Muscle of back (tissue), 13 donors: ENCODE measurements at places on chromosomes 11 and 22.

DNA sequence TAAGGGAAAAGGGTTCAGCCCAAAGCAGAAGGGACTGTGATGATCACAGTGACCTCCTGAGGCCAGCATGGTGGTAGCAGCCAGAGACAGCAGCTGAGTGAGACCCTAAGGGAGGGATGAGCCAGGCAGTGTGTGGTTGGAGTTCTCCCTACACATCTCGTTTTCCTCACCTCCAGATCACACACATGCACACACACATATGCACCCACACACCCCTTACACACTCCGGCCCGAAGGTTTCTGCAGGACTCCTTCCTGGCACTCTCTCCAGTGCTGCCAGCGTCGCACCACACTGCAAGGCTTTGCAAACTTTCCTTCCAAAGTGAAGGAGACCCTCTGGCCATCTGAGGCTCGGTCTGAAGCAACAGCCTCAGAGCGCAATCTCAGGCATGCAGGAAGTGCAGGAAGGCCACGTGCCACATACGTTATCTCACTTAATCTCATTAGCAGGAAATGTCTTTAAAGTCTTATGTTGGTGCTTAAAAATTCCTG lies 26.9 kb upstream of the TP53I11 start:
- no peak for DNase-seq

GRCh38 chr22:41857155-41857859 lies 24.4 kb downstream of the SREBF2 start:
- peak; percentile 62 for DNase-seq

DNA sequence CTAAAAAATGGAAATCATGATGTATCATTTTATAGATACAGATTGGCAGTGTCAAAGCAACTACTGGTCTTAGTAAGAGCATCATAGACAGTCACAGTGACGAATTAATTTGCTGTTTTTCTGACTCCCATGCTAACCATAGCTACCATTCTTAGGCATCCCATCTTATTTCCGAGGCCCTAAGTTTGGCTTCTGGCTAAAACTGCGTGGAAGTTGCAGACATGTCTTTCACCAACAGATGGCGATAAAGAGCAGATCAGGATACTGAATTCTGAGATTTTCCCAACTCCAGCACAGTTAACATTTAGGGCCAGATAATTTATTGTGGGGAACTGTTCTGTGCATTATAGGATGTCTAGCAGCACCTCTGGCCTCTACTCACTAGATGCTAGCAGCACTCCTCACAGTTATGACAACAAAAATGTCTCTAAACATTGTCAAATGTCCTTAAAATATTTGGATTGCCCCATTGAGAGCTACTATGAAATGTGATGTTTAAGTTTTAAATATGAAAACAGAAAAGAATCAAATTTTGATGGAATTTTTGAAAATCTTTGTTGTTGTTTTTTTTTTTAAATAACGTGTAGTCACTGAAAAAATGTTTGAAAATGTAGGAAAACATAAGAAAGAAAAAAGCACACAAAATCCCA lies 16.3 kb downstream of the OR2AG2 start:
- peak; percentile 13 for DNase-seq

DNA sequence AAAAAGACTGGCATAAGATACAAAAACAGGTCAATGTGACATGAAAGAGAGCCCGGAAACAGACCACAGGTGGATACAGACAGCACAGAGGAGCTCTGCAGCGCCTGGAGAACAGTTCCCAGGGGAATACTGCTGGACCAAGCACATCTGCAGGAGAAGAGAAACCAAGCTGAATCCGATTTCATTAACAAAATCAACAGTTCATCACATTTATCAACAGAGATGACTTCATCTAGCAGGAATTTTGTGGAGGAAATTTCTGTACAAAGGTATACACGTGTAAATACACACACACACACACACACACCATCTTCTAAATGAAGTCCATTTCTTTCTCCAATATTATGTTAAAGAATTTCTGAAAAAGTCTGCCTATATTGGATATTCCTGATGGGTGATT lies 17.1 kb downstream of the YPEL1 start:
- DNase-seq, result no peak

- DNase-seq, result peak; percentile 26
Observed at GRCh38 chr11:890794-891540, 19.6 kb downstream of the CHID1 start.

GRCh38 chr22:49609207-49609876 lies 218.3 kb downstream of the BRD1 start:
- no peak for DNase-seq

- DNase-seq, result peak; percentile 72
Observed at GRCh38 chr22:22431271-22432220, 77.0 kb downstream of the ZNF280B start.

- no peak for DNase-seq
Observed at GRCh38 chr11:72358466-72359405, 75.6 kb downstream of the CLPB start.

DNA sequence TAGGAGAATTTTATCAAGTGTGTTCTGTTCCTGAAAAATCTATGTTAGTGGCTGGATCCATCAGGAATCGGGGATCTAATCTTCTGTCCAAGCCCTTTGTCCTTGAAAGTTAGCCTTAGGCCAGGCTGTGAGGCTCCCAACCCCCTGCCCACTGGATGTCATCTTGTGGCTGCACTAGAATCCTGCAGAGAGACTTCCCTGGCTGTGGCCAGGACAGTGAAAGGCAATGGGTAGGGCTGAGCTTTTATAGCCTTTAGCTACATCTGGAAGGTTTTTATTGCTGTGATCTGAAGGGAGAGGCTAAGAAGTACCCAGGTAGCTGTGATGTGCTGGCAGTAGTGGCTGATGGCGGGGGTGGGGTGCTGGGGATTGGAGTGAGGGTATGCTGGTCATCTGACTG lies 2.1 kb downstream of the OAF start:
- DNase-seq, result no peak

- DNase-seq, result no peak
Observed at GRCh38 chr11:8776209-8776608, 93.6 kb downstream of the RPL27A start.

DNA sequence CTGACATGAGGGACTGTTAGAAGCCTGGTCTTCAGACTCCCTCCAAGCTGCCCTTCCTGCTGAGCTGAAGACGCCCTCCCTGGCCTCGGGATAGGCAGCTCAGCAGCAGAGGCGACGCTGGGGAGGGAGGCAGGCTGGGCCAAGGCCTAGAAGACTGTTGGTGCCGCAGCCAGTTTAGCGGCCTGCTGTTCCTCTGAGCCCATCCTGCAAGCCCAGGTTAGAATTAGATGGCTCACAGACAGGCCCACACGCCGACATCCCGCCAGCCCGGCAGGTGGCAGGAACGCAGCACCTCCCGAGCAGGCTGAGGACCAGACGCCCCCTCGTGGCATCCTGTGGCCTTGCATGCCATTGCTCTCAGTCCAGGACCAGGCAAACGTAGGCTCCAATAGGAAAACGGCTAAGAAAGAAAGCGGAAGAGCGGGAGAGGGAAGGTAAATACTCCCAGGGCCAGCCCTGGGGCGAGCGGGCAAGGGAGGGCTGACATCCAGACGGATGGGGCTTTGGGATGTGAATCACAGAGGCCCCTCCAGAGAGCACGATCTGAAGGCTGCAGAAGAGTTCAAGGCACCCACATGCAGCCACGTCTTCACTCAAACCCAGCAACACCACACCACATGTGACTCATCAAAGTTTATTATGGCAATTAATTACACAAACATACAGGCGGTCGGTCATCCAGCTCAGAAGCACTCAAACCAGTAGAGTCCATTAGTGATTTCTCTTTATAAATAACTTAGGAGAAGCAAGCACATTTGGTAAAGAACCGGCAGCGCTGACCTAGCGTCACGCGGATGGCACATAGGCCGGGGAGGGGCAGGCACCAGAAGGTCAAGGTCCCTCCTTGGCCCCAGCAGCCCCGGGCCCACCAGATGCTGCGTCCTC lies 27.6 kb downstream of the CD5 start:
- peak; percentile 90 for DNase-seq

DNA sequence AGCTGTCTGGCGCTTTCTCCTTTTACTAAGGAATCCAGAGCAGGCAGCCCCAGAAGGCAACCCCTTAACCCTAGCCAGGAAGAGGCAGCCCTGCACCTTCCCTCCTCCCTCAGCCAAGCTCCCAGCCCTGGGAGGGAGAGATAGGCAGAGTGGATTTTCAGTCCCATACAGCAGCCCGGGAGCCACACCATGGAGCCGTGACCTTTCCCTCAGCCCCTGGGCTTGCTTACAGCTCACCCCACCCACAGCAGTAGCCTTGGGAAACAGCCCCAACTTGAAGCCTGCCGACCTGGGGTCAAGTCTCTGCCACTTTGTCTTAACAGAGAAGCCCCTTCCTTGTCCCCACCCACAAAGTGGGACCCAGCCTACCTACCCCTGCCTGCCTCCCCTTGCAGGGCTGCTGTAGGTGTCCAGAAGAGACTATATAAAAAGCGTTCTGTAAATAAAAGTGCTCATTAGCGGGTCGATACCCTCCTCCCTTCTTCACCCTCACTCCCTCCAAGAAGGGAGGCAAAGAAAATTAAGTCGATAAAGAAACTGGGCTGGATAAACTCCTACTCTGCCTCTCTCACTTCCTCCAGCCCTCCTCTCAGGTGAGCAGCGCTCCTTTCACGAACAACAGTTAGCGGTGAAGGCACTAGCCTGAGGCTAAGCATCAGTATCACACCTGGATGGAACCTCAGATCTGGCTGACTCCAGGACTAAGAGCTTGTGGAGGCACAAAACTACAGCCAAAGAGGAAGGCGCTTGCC lies 4.2 kb downstream of the TST start:
- no peak for DNase-seq

- no peak for DNase-seq
Observed at GRCh38 chr11:18498039-18498438, 28.7 kb downstream of the TSG101 start.

- DNase-seq, result no peak
Observed at GRCh38 chr11:12019866-12020416, 11.5 kb upstream of the DKK3 start.

GRCh38 chr22:30310881-30311771 lies 15.6 kb downstream of the TBC1D10A start:
- no peak for DNase-seq
